CD4-positive, alpha-beta T cell treated with Interleukin-15 for 4 hours (primary cell): ENCODE measurements at places on chromosomes 7 and 10.

GRCh38 chr7:69677881-69678493 lies 79.7 kb downstream of the AUTS2 start:
- no peak for DNase-seq

GRCh38 chr7:52320610-52321009 lies 714.8 kb upstream of the POM121L12 start:
- no peak for DNase-seq

DNA sequence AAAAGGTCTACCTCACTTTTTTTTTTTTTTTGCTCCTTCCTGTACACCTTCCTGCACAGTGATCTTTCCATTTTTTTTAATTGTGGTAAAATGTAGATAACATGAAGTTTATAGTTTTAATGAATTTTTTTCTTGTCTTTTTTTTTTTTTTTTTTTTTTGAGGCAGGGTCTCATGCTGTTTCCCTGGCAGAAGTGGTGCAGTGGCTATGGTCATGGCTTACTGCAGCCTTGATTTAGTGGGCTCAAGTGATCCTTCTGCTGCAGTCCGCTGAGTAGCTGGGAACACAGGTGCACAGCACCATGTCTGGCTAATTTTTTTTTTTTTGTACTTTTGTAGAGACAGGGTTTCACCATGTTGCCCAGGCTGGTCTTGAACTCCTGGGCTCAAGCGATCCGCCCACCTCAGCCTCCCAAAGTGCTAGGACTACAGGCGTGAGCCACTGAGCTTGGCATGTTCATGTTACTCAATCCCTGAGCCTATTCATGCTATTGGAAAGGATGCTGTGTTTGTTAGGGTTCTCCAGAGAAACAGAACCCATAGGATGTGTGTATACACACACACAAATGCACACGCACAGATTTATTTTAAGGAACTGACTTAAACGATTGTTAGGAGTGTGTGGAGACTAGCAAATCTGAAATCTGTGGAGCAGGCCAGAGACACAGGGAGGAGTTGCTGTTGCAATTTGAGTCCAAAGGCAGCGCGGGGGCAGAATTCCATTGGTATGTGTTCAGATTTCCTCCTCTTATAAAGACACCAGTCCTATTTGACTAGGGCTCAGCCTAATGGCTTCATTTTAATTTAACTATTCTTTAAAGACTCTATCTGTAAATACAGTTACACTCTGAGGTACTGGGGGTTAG lies 29.1 kb downstream of the GALNT11 start:
- DNase-seq, result no peak

DNA sequence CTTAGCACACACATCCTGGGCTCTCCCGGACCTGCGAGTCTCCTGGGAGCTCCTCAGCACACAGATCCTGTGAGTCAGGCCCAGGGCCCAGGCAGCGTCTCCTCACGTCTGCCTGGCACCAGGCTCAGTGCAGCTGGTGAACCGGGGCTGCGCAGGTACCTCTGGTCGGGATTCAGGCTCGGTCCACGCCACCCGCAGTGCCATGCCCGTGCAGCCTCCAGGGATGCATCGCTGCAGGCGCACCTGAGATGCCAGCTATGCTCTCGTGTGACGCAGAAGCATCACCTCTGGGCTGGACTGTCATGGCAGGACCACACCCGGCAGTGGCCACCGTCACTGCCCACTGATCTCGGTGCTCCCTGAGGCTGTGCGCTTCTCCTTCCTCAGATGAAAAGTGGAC lies 52.0 kb downstream of the NKX6-2 start:
- no peak for DNase-seq

DNA sequence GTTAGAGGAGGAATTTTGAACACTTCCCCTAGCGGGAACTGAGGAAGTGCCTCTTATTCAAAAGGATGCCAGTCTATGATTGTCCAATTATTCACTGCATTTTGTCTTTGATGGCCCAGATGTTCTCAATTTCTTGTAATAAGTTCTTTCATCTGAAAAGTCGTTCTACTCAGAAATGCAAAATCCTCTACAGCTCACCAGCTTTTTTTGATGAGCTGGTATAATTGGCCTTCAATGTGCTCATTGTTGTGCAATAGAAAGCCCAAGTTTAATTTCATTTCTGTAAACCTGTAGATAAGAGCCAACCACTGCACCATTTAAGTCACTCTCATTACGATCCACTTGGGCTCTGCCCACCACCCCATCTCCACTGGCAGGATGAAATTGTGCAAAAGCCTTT lies 978.7 kb upstream of the AUTS2 start:
- DNase-seq, result no peak

- no peak for DNase-seq
Observed at GRCh38 chr10:130048081-130048480, 62.5 kb downstream of the C10orf143 start.

DNA sequence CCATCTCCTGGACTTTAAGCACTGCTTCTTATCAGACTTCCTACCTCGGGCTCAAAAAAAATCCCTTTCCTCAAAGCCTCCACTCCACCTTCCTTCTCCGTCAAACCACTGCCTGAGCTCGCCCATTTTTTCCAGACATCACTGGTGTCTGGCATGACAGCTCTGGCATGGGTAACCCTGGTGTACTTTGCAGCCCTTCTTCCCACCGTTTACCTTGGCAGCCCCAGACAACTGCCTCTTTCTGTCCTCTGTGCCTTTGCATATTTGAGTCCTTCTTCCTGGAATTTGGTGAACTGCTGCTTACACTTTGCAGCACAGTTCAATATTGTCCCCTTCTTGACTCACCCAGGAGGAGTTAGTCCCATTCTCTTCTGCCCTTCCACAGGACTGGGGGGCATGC lies 144.6 kb upstream of the TBX20 start:
- DNase-seq, result no peak

DNA sequence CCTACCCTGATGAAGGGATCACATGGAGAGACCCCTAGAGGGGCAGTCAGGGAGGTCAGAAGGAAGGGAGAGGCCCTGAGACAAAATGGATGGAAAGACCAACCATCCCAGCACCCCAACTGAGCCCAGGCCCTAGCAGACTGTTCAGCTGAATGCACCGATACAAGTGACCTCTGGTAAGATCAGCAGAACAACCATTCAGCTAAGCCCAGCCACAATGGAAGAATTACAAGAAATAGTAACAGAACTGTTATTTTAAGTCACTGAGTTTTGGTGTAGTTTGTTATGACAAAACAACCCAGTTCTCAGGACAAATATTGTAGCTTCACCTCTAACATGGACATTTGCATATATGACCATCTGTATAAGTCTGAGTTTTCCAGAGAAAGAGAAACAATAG lies 210.4 kb upstream of the SVIL start:
- no peak for DNase-seq

- no peak for DNase-seq
Observed at GRCh38 chr10:121113385-121113696, 262.2 kb downstream of the WDR11 start.
